Stimulated activated CD4-positive, alpha-beta T cell treated with anti-CD3 and anti-CD28 coated beads, Interleukin-15, amount 100 ng/mL, for 24 hours (primary cell): ENCODE measurements at places on chromosomes 4 and X.

GRCh38 chrX:63761639-63762038, 23.4 kb downstream of the ARHGEF9 start:
- DNase-seq, result no peak

GRCh38 chr4:125313989-125314667, 627 bp upstream of the FAT4 start:
- no peak for DNase-seq

GRCh38 chr4:8319731-8320385, 50.3 kb downstream of the HTRA3 start:
- DNase-seq, result no peak

GRCh38 chr4:94284889-94285288, 57.7 kb downstream of the HPGDS start:
- no peak for DNase-seq

- DNase-seq, result no peak
These were observed 27.7 kb downstream of the MANBA start for GRCh38 chr4:102733084-102733483.

DNA sequence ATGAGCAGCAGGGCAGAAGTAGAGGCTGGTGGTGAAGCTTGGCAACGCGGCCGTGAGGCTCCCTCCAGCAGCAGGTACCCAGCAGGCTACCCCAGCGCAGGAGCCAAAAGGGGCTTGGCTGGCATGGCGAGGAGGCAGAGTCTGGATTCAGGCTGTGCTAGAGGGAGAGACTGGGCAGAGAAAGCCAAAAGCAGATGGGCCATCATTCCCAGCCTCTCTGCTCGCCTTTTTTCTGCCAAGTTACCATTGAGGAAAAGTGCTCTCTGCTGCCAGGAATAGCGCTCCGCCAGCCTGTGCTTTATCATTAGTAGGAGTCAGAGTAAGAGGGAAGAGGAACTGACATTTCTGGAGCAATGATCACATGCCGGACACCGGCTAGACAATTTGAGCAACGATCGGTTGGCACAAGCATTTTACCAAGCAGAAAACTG, 28.7 kb upstream of the MAP3K15 start:
- DNase-seq, result no peak

DNA sequence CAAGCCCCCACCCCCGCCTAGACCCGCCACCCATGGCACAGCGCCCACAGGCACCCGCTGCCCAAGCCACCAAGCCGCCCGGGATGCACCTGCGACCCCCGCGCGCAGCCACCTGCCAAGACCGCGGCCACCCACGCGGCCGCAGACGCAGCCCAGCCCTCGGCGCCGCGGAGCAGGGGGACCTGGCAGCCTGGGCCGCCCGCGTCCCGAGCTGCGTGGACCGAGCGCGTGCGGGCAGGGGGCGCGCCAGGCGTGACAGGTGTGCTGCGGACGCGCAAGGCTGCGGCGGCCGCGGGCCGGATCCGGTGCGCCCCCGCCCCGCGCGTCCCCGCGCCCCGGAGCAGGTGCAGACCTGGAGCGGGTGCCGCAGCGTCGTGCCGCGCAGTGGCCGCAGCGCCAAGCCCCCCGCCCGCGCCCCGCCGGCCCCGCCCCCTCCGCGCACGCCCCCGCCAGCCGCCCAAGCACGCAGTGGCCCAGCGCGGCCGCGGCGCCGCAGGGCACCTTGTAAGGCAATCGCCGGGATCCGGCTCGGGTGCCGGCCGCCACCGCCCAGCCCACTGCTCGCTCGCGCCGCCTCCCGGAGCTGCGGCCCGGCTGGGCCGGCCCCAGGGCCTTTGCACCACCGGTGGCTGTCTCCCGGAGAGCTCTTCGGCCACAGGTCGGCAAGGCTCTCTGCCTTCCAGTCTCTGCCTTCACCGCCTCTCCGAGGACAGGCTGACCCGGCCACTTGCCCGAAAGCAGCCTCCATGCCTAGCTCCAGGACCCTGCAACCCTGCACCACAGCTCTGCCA, at the start of gene PNCK:
TSS of gene PNCK (minus strand) at position 386 of the 791 bp plus-strand sequence. CDS start 737 bp downstream, outside the sequence.
- no peak for DNase-seq

GRCh38 chr4:75781305-75781704, 56.9 kb downstream of the USO1 start:
- no peak for DNase-seq

DNA sequence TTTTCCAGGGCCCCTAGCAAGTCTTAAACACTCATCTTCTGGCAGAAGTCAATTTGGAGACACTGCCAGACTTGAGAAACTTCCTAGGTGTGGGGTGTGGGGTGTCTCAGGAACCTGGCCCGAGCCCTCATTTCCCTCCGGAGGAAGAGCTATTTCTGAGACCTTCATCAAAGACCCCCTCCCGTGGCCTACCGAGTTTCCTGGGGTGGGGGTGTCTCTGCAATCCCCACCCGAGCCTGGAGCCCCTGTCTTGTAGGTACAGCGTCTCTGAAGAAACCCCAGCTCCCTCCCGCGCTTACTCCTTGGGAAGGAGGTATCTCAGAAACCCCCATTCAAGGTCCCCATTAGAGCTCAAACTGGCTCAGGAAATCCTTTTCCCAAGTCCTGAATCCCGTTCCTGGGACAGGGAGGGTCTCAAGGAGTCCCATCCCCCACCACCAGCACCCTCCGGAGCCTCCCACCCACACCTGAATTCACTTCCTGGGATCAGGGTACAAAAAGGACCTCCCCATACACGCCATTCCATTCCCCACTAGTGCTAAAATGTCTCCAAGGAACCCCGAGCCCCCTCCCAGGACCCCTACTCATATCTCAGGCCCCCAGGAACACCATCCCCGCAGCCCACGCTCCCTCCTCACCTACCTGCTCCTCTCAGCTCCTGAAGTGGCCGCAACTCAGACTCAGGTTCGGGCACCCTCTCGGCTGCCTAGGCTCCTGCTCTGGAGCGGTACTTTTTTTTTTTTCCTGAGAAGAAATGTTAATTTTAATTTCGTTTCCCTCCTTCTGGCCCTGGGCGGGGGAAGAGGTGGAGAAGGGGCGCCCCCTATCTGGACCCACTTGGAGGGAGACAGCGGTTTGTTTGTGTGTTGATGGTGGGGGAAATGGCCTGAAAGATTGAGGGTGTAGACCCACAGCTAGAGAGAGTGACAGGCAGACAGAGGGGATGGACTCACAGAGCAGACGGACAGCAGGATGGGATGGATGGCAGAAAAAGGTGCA, 1.1 kb downstream of the SLC38A5 start:
- DNase-seq, result peak; percentile 66

GRCh38 chrX:71652405-71652804, 14.9 kb upstream of the LOC101059915 start:
- peak; percentile 68 for DNase-seq

GRCh38 chr4:7306021-7306965, 114.0 kb downstream of the SORCS2 start:
- DNase-seq, result no peak

DNA sequence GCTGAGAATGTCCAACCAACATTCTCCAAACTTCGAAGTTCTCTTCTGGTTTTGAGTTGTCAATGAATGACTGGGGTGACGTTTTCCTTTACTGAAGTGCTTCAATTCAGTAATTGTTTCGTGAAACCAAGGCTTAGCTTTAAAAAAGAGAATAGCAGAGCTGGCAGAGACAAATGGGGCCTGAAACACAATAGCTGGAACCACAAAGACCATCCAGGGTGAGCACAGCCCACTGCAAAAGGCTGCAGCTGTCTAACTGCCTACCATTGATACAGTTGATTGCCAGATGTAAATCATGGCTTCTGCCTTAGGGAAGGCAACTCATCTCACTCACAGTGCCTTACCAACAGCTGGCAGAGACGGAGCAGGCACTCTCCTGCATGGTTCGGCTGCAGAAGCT, 78.7 kb upstream of the ZNF518B start:
- DNase-seq, result no peak

GRCh38 chr4:5823542-5824211, 69.2 kb downstream of the CRMP1 start:
- no peak for DNase-seq

DNA sequence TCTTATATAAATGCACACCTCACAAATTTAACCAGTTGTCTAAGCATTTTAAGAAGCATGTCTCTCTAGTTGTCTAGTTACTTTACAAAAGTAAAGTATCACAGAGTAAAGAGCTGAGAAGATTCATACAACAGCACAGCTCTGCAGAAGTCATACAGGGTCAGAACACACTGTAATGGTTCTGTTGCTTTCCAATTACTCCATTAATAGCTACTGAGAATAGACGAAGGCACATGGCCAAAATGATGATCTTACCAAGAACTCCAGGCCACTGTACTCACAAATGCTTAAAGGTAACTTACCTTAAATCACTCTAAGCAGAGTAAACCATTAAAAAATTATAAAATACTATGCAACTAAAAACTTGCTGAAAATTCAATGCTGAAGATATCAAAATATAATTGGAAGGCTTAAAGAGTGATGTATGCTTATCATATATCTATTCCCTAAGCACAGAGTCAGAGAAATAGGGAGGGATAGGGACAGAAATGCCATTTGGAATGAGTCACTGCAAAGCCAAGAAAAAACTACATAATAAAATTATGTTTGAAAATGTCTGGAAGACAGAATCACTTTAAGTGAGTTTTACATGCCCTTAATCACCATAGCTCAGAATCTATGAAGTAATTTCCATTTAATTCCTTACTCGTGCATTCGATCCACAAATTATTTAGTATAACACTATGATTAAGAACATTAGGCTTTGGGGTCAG, 71.0 kb downstream of the DDX60L start:
- DNase-seq, result no peak

GRCh38 chrX:136747003-136747986, 33.4 kb downstream of the ARHGEF6 start:
- DNase-seq, result peak; percentile 42

DNA sequence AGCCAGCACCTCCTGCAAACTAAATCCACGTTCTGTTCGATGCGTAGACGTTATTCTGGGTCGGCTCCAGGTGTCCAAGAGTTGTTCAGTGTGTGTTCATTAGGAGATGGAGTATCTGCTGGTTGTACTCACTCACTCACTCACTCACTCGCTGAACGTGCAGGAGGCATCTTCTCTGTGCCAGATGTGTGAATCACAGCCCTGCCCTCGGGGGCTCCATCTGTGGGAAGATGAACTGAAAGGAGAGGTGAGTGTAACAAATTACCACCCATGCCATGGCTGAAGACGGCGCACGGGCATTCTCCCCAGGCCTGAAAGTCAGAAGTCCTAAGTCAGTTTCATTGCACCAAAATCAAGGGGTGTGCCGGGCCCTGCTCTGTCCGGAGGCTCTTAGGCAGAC, 16.1 kb downstream of the NSG1 start:
- DNase-seq, result no peak

GRCh38 chr4:143082701-143083100, 102.0 kb upstream of the USP38 start:
- no peak for DNase-seq

GRCh38 chrX:77433001-77433400, 14.2 kb upstream of the FGF16 start:
- DNase-seq, result no peak

DNA sequence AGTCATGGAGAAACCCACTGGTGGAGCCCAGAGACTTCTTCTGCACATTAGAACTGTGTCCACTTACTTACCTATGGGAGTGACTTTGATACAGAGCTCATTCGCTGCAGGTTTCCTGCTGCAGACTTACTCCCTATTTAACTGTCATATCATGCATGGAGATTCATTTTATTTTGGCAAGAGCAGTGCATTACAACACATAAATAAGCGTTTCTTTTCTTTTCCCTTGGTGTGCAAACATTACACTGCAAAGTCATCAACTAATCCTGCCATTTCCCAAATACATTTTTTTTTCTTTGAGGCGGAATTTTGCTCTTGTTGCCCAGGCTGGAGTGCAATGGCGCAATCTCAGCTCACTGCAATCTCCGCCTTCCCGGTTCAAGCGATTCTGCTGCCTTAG, 230.9 kb upstream of the SFRP2 start:
- no peak for DNase-seq

DNA sequence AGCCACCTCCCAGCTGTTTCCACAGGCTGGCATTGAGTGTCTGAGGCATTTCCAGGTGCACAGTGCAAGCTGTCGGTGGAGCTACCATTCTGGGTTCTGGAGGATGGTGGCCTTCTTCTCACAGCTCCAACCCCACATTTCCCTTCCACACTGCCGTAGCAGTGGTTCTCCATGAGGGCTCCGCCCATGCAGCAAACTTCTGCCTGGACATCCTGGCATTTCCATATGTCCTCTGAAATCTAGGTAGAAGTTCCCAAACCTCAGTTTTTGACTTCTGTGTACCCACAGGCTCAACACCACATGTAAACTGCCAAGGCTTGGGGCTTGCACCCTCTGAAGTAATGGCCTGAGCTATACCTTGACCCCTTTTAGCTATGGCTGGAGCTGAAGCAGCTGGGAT, 10.3 kb upstream of the FRMPD4 start:
- DNase-seq, result no peak

GRCh38 chr4:29558789-29559188, 1161.4 kb upstream of the PCDH7 start:
- DNase-seq, result no peak

DNA sequence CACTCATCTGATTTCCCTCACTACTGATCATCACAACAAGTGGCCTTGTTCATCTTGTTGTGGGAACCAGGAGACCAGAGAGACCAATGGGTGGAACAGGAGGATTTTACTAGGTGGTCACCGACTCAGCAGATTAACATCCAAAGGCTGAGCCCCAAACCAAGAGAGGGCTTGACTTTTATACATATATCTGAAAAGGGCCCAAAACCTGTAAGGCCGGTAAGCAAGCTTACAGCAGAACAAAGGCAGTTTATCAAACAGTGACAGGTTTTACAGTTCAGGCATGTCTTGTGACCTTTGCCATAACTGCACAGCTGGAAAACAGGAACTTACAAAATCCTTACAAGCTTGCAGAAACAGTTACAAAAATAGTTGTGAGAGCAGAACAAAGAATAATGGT, 195.9 kb downstream of the OR13H1 start:
- no peak for DNase-seq

DNA sequence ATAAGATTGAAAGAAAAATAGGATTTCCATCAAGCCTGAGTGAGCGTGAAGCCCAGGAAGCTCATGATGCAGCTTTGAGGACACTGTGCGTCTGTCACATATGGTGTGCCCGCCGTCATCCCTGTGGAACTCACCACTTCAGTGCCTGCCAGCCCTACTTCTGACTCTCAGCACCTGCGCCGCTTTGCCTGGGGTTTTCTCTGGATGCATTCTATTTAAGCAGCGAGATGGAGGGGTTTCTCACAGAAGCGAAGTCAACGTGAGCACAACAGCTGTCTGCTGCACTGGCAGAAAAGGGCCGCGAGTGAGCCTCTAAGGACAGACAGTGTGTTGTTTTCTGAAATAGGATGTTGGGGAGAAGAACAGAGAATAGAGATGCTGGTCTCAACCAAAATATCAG, 6.2 kb upstream of the TMEM128 start:
- DNase-seq, result no peak

- DNase-seq, result no peak
These were observed 83.0 kb downstream of the MAB21L2 start for GRCh38 chr4:150664935-150665334.

DNA sequence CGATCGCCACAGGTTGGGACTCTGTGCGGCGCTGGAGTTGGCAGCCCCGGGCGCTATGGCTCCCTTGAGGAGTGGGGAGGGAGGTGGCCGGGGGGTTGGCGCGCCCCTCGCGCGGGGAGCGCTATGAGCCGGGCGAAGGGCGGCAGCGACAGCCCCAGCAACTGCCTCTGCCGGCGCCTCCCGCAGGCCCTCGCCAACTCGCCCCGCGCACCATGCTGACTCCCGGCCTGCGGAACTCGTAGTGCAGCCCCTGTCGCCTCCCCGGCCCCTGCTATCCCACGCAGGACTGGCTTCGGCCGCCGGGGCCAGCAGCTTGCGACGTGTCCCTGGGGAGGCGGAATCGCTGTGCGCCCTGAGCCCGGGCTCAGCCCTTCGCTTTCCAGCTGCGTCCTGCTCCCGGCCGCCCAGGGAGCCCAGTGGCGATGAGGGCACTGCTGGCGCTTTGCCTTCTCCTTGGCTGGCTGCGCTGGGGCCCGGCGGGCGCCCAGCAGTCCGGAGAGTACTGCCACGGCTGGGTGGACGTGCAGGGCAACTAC, 415 bp downstream of the SHISA3 start:
- peak; percentile 28 for DNase-seq
